ELR (cell line): ENCODE measurements at places on chromosomes 7 and 10.

DNA sequence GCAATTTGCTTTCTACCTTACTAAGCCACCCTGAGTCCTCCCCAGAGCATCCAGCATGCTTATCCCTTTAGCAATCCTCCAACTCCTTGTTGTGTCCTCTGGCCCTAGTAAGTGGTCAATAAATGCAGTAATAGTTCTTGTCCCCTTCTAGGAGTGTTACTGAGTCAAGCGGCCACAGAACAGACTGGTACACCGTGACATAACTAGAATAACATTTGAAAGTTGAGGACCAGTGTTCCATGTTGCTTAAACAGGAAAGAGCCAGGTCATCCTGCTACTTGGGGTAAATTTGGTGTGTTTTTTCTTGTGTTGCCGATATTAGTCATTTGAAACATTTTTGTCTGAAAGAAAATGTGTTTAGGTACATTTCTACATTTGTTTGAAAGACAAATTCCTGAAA lies 4.8 kb upstream of the CDK6 start:
- peak; percentile 30 for DNase-seq

GRCh38 chr7:132462478-132462877 lies 113.8 kb downstream of the PLXNA4 start:
- no peak for DNase-seq

DNA sequence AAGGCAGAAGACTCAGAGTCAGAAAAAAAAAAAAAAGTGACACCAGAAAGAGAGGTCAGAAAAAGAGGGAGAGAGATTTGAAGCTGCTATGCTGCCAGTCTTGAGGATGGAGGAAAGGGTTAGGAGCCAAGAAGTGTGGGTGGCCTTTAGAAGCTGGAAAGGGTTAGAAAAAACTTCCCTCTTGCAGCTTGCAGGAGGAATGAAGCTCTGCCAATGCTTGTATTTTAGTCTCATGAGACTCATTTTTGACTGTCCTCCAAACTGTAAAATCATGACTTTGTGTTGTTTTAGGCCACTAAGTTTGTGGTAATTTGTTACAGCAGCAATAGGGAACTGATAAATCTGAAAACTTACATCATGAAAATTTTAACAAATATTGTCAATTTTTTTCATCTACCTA lies 127.7 kb upstream of the NOBOX start:
- no peak for DNase-seq

DNA sequence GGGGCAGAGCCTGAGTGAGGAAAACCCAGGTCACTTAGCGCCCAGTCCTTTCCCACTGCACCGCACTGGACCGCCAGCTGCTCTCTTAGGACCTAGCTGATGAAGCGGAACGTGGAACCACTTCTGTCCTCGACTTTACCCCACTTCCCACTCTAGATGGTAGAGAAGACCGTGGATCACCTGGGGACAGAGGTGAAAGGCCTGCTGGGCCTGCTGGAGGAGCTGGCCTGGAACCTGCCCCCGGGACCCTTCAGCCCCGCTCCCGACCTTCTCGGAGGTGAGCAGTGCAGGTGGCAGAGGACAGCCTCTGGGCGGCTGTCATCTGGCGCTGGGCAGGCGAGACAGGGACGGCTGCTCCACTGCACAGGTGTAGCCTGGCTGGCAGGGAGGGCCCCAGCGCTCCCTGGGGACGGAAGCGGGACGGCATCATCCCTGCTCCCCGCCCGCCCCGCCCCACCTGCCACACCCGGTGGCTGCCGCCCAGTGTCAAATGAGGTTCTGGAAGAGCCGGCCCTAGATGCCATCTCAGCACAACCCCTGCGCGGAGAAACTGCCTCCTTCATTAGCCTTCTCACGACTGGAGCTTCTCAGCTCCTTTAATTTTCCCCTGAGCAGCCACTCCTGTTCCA lies 11.7 kb downstream of the PLAC9 start:
- no peak for DNase-seq

DNA sequence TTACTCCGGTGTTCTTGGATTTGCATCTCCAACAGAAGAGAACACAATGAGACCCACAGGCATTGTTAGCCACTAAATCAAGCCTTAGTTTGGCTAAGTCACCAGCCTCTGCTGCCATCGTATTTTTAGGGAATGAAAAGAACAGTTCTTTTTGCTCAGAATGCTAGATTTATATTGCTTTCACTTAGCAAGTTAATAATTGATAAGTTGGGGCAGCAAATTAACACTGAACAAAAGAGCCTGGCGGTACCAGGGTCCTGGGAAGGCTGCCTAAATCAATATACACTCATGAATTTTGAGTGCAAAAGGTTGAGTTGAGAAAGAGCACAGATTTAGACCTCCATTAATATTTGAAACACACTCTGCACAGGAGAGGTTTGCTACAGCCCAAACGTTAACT lies 767.7 kb downstream of the TYW1 start:
- DNase-seq: no peak

- no peak for DNase-seq
These were observed 12.3 kb upstream of the CLDN12 start for GRCh38 chr7:90390926-90391325.

- peak; percentile 30 for DNase-seq
These were observed 93.8 kb downstream of the PTPRE start for GRCh38 chr10:128000471-128001362.
